ENCODE measurements at places on chromosomes 4 and X.

DNA sequence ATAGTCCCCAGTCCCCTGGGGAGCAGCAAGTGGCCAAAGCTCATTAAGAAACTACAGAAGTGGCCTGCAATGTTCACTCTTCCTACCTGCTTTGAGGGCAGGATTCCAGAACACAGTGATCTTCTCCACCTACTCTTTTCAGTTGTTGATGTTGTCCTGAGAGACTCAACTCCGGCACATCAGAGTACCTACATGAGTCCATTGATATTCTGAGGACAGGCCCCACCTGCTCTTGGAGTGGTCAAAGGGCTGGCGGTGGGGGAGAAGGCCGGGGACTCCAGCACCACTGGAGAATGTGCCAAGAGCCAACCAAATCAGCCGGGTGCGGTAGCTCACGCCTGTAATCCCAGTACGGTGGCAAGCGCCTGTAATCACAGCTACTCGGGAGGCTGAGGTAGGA, 29.8 kb upstream of the DDX3X start:
- DNase-seq: no peak

GRCh38 chr4:128830906-128831503, 21.5 kb downstream of the JADE1 start:
- no peak for DNase-seq

DNA sequence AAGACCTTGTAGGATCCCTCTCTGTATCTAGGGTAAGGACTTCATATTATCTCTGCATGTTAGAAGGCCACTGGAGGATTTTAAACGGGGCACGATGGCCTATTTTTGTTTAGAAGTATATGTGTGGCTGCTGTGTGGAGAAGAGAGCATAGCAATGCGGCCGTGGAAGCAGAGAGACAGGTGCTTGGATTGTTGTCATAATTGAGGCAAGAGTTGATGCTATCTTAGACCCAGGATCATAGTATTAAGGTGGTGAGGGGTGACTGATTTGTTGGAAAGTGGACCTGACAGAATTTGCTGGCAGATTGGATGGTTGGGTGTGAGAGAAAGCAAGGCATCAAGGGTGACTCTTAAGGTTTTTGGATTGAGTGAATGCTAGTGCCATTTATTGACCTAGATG, 63.4 kb downstream of the CCKAR start:
- DNase-seq: no peak

DNA sequence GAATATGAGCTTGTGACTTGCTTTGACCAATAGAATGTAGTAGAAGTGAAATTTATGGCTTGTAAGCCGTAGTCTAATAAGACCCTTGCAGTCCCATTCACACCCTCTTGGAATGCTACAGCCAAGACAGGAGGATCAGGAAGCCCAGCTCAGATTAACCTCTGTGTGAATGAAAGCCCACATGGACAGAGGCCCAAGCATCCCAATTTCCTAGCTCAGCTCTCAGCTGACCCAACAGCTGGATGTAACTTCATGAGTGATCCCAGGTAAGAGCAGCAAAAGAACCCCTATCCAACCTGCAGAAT, 12.8 kb upstream of the PPM1K start:
- DNase-seq: no peak

- DNase-seq: no peak
These were observed 104.2 kb downstream of the ANK2 start for GRCh38 chr4:113153529-113154101.

- DNase-seq: peak; percentile 46
These were observed 18.4 kb downstream of the IL21 start for GRCh38 chr4:122602277-122603142.

DNA sequence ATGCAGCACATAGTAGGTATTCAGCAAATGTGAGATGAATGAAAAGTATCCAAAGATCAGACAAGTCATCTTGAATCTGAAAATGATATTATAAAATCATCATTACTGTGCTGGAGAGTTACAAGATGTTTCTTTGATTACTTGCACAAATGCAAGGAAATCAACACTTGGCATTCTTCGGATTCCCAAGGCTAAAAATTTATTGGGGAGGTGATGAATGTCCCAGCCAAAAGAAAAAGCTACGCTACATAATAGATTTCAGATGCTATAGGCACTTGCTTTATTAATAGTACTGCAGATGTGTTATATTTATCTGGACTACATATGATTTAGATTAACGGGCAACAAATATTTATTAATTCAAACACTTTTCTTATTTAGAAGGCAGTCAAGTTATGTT, 286.7 kb upstream of the TENM3 start:
- no peak for DNase-seq

- no peak for DNase-seq
These were observed 183.1 kb upstream of the LEF1 start for GRCh38 chr4:108351791-108352190.

DNA sequence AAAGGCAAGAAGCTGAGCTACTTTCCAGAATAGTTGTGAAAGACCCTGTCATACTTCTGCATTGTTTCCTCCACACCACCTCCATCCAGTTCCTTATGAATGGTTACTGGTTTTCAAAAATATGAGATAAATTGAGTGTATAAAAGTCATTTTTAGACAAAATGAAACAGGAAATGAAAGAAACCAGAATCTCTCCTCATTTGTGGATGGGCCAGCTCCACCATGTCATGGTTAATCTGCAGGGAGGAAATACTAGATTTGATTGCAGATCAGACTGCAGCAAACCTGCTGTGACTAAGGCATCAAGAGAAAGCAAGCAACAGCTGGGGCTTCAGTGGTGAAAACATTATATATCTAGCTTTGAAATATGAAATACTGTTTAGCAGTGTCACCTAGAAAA, 23.8 kb downstream of the F9 start:
- no peak for DNase-seq

- no peak for DNase-seq
These were observed 19.1 kb downstream of the HPGD start for GRCh38 chr4:174503079-174503715.

DNA sequence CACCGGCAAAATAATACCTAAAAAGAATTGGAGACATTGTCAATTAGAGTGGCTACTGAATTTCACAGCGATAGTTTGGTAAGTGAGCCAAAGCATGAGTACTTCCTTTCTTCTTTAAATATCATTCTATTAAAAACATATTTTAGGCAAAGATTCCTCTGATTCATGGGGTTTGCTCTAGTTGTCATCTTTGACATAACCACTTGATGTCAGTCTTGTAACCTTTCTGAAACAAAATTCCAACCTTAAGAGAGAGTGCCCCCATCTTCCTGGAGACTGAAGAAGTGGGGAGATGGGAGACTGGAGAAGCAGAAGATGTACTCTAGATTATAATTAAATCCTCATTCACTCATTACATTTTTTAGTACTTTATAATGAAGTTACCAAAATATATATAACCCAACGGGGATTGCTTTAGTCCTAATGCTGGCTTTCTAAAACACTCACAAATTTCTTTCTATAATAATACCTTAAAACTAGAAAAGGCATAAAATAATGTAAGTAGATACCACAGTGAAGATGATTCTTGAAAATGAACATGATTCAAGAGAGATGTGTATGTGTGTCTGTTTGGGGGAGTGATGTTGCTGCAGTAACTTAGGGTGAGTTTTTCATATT, 96.4 kb downstream of the EMCN start:
- DNase-seq: no peak

DNA sequence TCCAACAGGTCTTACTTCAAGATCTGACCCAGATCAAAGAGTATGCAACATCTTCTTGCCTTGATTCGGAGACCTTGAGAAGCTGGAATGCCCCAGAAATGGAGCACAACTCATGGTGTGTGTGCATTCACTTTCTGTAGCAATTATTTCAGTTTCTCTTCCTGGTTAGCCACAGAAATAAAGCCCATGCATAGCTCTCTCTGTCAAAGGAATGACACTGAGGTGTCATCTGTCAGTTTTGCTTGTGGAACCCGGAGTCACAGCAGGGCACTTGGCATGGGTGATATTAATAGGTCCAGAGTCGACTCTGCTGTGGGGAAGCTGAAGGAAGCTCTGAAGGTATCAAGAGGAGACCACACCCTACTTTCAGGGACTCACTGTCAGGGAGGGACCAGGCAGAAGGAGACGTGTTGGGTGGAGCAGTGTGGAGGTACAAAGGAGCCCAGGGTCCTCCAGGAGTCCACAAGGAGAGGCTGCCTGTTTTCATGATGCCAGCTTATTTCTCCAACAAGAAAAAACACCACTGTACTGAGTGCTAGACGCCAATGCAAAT, 10.7 kb downstream of the CLNK start:
- DNase-seq: no peak

- DNase-seq: no peak
These were observed 35.5 kb downstream of the DCUN1D4 start for GRCh38 chr4:51878431-51878830.

- no peak for DNase-seq
These were observed 1496.7 kb downstream of the TECRL start for GRCh38 chr4:62912531-62912930.

- DNase-seq: no peak
These were observed 25.9 kb upstream of the SMARCAD1 start for GRCh38 chr4:94181815-94182214.

DNA sequence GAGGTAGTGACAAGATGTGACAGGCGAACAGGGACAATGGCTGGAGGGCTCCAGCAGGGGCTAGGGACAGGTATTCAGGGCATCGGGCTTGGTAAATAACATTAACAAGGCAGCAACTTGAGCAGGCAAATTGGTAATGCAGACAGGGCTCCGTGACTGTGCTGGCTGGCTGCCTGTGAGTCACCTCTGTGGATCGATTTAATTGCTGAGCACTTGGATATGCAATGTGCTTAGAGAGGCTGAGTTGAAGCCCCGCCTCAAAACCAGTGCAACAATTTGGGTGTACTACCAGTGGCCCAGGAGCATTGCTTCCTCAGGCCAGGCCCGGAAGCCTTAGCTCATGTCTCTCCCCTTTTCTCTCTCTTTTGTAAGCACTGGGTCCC, 19.5 kb downstream of the CNGA2 start:
- DNase-seq: no peak

- no peak for DNase-seq
These were observed 8.1 kb downstream of the RTL5 start for GRCh38 chrX:72123471-72124185.

GRCh38 chr4:37946503-37947179, 13.6 kb upstream of the PTTG2 start:
- DNase-seq: no peak

- DNase-seq: no peak
These were observed 20.4 kb upstream of the GDPD2 start for GRCh38 chrX:70402721-70403120.

DNA sequence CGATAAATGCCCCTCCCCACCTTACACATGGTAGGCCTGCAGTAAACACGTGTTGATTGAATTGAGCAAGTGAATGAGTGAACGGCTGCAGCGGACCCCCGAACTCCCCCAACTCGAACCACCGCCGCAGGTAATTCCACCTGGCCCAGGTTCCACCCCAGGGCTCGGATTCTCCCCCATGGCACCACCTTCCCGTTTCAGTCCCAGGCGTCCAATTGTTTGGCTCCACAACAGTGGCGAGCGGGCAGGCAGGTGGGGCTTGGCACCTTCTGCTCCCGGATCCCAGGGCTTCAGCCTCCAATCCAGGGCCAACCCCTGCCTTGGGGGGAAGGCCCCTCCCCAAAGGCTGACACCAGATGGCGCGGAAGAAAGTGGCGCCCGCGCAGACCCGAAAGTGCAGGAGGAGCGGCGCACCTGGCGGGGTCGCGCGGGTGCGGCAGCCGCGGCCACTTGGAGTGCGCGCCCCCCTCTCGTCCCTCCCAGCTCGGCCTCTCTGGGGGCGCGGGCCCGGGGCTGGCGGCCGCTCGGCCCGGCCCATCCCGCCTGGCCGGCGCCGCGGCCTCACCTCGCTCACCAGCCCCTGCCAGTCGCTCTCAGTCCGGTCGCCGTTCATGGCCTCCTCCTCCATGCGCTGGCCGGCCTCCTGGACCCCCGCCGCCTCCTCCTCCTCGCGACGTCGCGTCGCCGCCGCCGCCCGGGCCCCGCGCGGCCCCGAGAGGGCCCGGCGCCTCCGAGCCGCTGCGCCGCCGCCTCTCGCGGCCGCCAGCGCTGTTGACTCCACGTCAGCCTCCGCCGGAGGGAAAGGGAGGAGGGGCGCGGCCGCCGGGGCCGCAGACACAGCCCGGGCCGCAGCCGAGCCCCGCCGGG, at the start of gene CCDC149:
Gene CCDC149 (minus strand): TSS at position 791 of the 867 bp plus-strand sequence. CDS start 178 bp downstream, at position 613.
- peak; percentile 10 for DNase-seq

DNA sequence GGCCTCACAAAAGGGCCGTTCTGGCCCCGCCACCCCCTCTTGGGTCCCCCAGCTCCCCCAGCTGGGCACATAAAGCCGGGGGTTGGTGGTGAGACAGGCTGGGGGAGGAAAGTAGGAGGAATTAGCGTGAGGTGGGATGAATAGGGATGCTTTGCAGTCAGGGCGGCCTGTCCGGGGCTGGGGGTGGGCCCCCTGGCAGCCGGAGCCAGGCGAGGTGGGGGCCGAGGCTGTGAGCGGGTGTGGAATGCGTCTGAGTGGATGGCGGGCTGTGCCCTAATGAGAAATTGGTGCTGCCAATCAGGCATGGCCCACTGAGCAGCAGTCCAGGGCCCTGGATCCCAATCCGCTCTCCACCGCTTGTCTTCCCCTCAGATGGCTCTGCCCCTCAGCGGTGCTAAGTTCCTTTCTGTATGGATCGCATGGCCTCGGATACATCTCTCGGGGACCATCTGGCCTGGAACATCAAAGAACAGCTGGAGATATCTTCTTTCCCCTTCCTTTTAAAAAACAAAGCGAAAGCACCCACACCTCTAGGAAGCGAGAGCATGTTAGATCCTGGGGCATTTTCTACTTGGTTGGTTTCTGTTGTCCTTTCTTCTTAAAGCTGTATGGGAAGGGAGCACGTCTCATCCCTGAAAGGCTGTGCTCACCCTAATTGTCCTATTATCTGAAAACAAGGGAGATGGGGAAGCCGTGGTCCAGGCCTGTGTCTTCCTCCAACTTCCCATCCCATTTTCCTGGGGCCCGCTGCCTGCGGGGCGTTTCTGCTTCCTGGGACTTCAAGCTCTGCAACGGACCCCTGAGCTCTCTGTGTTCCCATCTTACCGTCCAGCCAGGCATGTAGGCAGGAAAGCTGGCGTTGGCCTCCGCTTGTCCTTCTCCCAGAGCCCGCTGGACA, 106.9 kb downstream of the SORCS2 start:
- DNase-seq: no peak

DNA sequence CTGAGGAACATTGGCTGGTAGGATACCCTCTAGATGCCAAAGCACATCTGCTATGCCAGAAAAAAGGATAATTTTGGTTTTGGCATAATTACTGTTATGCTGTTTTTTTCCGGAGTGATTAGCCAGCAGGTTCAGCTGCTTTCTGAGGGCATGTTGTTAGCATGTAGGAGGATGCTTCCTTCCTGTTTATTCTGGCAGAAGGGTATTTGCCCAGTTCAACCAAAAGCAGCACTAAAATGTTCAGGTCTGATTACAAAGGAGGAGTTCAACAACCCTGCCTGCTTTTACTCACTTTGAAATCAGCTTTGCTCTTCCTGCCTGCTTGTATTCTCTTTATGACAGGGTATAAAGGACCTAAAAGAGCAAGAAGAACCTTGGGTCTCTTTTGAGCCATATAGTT, 21.9 kb downstream of the ERCC6L start:
- no peak for DNase-seq

- peak; percentile 25 for DNase-seq
These were observed 18.5 kb upstream of the DCAF4L1 start for GRCh38 chr4:41963105-41963504.

DNA sequence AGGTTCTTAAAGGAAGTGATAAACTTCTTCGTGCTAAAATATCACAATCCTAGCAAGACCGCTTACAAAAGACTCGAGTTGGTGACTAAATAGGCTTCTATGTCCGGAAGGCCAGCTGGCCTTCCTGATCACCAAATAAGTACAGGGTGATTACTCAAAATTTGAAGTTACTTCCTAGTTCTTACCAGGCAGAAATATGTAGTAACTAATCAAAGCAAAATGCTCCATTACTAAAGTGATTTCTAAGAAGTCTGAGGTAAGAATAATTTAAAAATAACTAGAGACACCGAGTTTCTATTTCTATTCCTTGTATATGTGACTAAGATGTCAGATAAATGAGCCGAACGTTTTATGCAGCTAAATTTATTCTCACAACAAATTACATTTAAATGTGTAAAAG, 62.2 kb downstream of the NSUN7 start:
- DNase-seq: no peak

All from SW 1271 (cell line).